ENCODE measurements at places on chromosomes 4 and X.

DNA sequence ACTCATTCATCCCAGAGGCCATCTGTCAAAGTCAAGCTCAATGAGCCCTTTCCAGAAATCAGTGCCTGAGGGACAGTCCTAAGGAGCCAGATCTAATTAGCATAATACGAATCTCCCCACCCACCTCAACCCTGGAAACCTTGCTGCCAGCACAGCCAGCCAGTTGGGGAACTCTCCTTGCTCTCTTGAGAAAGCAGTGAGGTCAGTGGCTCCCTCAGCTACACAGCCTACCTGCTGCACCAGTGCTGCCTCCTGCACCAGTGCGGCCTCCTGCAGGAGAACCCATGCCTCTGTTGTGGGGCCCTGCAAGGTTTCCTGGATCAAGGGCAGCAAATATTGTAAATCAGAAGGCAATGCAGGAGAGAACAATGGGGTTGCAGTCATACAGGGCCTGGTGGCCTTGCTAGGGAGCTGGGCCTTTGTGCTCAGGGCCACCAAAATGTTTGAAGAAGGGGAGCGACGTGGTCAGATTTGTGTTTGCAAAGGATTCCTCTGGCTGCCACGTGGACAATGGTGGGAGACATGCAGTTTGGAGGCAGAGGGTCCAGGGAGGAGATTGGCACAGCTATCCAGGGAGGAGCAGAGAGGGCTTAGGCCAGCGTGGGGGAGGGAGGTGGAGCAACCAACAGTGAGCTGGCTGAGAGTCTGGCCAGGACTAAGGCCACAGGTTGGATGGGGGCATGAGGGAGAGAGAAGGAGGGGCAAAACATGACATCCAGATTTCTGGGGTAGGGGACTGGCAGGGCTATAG, 124.3 kb upstream of the MAMLD1 start:
- no peak for DNase-seq

GRCh38 chr4:176451443-176451842, 131.7 kb downstream of the SPCS3 start:
- no peak for DNase-seq

- no peak for DNase-seq
Observed at GRCh38 chrX:41066391-41066790, 18.9 kb upstream of the USP9X start.

GRCh38 chr4:28675582-28675981, 1814.9 kb downstream of the STIM2 start:
- no peak for DNase-seq

GRCh38 chr4:28966982-28967381, 1753.2 kb upstream of the PCDH7 start:
- no peak for DNase-seq

DNA sequence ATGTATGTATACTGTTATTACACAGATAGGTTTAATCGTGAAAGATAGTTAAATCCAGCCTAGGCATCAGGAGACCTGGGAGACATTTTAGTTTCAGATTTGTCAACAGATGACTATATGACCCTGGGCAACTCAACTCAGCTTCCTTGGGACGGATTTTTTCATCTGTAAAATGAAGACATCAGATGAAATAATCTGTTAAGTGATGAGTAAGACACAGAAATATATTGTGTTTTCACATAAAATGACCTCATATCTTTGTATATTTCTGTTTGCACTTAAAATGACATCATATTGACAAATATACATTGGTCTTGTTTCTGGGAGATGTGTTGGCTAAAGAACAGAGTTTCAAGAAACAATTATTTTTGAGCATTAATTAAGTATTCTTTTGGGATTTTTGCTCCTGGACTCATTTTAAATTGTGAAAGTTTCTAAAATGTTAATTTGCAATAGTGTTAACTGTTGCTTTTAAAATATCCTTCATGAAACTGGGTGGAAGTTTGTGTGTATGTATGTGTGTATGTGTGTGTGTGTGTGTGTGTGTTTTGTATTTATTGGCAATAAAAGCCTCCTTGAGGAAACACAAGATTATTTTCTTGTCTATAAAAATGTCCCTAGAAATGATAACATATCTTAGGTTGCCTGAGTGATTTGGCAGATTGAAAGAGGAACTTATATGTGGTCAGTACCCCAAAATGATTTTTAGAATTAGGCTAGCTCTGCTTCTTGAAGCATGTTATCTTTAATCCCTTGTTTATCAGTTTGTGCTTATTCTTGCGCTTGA, 29.1 kb upstream of the MMAA start:
- no peak for DNase-seq
